ENCODE measurements at places on chromosomes 2 and 18.

DNA sequence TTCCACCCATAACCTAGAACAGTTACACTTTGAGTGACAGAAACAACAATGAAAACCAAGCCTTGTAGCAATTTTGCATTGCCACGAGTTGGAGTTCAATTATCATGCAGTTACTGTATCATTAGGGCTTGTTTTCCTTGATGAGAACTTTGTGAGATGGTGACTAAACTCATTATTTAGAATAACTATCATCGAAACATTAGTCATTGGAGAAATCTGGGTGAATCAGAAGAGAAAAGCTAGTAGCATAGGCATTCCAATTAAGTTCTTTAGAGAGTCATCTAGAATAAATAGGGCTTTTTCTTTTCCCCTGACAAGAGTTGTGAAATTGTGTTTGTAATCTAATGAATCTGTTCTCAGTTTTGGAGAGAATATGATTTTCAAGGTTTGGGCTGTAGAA, 122.8 kb upstream of the DOCK10 start:
- no peak for DNase-seq

DNA sequence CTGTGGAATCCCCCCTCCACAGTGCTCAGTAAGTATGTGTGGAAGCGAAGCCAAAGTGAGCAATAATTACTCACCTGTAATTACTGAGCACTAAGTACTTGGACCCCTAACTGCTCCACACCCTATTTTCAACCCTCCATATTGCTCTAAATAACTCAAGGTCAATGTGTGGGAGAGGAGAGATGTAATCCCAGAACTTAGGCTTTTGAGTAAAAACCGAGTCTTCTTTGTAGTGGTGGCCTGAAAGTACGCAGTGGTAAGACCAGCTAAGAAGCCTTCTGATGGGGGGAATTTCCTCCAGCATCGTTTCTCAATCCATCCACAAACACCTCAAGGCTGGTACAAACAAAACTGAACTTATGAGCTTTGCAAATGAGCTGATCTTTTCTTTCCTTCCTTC, 551.6 kb downstream of the ZEB2 start:
- DNase-seq, result no peak

DNA sequence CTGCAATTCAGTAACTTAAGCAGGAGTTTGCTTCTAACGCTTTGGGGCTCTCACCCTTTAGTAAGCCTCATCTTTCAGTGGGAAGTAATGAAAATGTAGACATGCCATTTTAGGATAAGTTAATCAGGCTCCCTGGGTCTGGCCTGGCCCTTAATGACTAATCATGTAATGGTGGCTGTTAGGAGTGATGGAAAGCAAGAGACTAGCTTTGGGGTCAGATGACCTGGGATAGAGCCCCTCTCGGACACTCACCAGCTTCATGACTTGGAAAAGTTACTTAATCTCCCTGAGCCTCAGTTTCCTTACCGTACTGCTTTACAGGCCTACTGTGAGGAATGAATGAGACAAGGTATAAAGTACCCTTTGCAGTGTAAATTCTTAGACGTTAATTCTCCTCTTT, 194.4 kb downstream of the LPIN1 start:
- no peak for DNase-seq

GRCh38 chr2:170122883-170123547, 54.9 kb upstream of the MYO3B start:
- no peak for DNase-seq

All from activated T-helper 1 cell treated with Interleukin-2 at 50 U/mL for 16 hours (primary cell).